ENCODE measurements at places on chromosomes 6 and 20. TPM values are rescaled to one million over a fixed set of nuclear protein-coding genes. Genes with fewer than 3 reads are reported as not detected.

- DNase-seq = no peak
Measured at GRCh38 chr20:1267161-1267560, 1.1 kb downstream of the SNPH start.

DNA sequence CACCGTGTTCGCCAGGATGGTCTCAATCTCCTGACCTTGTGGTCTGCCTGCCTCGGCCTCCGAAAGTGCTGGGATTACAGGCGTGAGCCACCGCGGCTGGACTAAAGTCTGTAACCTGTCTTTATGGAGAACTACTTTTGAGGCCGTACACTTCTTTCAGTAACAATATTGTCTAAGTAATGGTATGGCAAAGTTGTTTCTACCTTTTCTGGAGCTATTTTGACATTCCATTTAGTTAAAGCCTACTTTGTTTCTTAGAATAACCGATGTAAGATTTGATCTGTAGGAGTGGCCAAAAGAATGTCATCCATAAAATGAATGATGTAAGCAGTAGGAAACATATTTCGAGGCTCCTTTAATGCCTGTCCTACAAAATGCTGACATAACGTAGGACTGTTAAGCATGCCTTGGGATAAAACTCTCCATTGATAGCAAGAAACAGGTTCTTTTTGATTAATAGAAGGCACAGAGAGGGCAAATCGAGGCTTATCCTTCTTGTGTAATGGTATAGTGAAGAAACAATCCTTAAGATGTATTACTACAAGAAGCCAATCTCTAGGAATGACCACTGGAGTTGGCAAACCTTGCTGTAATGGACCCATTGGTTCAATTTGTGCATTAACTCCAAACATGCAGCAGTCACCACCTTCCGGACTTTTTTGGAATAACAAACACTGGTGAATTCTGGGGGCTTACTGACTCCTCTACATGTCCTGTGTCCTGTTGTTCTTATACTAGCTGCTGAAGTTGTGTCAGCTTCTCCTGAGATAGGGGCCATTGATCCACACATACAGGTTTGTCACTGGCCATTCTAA, 35.9 kb downstream of the HLA-DRA start:
- DNase-seq = no peak

Gene PAK5
- not detected for total RNA-seq

GRCh38 chr20:34583544-34583943, 25.0 kb downstream of the MAP1LC3A start:
- no peak for DNase-seq

Gene ZSCAN31
- total RNA-seq = 4.2 TPM

DNA sequence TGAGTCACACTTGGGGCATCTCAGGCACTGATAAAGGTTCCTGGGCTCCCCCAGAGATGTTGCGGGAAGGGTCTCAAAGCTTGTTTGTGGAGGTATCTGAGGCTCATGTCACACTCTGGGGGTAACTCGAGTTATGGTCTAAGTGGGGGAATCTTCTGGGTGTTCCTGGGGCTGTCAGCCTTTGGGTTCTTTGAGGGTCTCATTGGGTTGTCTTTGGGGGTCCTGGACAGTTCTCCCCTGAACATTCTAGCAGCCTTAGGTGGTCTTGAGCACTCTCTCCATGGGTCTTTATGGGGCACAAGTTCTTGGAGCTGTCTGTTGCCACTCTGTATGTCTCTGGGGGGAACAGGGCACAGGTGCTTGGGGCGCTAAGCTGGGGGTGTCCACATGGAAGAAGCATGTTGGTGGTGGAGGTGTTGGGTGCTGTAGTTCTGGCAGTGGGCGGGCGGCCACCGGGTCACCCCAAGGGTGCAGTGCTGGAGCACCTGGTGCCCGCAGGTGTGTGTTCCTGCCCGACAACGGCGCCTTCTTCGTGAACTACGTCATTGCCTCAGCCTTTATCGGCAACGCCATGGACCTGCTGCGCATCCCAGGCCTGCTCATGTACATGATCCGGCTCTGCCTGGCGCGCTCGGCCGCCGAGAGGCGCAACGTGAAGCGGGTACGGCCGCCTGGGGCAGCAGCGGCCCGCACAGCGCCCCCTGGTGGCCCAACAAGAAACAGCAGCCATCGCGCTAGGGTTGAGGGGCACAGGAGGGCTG, 7.1 kb upstream of the CAPN11 start:
- DNase-seq = no peak

DNA sequence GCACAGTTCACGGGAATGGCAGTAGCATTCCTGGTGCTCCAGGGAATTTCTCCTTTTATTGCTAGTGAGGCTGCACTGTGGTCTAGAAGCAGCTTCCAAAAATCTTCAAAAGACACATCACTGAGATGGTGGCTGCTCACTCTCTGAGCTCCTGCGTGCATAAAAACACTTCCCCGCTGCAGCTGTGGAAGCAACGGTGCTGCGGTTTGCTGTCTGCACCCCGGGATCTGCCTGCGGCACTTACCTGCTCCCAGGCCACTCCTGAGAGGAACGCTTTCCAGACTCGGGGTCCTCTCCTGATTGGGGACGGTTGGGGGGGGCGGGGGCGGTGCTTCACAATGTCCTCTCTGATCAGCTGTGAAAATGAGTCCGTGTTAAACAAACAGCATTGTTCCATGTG, 77.9 kb downstream of the TMEM242 start:
- DNase-seq = no peak

DNA sequence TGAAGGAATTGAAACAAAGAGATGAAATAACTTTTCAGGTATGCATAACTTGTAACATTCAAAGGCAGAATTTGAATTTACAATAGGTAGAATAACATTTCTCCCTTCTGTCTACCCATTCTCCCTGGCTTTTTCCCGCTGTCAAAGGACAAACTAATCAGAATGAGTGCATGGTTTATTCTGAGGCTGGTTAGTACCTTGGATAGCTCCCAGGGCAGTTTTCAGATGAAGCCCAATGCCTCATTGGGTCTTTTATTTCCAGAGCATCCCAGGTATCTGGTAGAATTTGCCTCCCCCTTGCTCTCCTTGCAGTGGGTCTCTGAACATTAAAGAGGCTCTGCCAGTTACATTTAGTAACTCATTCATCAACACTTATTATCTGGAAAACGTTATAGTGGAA, 665.5 kb downstream of the BCKDHB start:
- no peak for DNase-seq

Gene BEND3
- 0.54 TPM for total RNA-seq

DNA sequence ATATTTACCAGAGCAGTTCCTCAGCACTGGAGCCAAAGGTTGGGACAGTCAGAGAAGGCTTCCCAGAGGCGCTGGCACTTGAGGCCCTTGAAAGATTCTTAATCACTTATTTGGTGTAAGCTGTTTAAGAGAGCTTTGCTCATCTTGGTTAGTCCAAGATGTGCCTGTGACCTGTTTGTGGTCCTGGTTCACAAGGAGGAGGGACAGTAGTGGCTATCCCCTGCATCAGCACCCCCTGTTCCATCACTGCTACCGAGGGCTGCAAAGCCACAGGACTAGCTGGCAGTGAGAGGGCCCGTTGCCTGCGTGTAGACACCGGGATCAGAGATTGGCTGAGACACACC, 35.7 kb downstream of the VEGFA start:
- no peak for DNase-seq

- DNase-seq = no peak
Measured at GRCh38 chr6:12968839-12969558, 252.4 kb downstream of the PHACTR1 start.

DNA sequence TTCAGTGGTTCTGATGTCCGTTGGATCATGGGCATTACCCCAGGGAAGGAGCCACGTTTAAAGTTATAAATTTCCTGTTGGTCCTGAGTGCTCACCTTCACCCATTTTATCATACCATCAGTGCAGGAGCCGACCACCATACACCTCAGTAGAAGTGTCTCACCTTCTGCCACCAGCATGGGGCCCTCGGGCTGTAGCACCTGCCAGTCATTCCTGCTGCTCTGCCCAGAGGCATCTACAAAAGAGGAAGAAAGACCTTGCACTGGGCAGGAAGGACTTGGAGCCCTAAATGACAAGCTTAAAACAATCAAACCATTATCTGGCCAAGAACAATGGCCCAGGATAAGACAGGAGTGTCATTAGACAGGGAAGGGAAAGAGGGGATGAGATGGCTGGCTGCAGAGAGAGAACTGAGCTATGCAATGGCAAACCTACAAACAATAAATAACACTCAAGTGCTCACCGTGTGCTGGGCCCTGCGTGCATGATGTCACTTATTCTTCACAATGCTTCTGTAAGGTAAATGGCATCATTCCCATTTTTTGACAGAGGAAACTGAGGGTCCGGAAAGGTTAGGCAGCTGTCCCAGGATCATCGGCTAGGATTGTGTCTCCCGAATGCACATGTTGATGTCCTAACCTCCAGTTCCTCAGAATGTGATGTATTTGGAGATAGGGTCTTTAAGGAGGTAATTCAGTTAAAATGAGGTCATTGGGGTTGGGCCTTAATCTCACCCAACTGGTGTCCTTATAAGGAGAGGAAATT, 11.2 kb downstream of the SIRPB2 start:
- DNase-seq = no peak

- DNase-seq = no peak
Measured at GRCh38 chr6:82767037-82767436, 298.6 kb downstream of the UBE3D start.

- no peak for DNase-seq
Measured at GRCh38 chr6:110814102-110815014, 911 bp downstream of the CDK19 start.

DNA sequence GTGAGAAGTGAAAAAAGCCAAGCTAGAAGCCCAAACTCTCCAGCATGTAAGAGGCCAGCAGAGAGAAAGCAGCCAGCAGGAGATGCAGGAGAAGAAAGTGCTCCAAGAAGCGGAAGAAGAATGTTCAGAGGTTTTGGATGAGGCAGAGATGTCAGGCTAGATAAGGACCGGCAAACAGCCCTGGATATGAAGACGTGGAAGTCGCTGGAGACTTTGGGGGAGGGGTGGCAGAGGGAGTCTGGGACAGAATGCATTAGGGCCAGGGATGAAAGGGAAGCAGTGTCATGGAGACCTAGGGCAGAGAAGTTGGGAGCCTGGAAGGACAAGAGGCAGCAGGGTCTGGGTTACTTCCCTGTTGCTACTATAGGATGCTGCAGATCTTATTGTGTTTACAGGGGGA, 5.3 kb upstream of the SCUBE3 start:
- DNase-seq = no peak

Gene KCNQ2
- total RNA-seq = not detected

Gene NMBR
- not detected for total RNA-seq

Gene RIPPLY2
- total RNA-seq = not detected

DNA sequence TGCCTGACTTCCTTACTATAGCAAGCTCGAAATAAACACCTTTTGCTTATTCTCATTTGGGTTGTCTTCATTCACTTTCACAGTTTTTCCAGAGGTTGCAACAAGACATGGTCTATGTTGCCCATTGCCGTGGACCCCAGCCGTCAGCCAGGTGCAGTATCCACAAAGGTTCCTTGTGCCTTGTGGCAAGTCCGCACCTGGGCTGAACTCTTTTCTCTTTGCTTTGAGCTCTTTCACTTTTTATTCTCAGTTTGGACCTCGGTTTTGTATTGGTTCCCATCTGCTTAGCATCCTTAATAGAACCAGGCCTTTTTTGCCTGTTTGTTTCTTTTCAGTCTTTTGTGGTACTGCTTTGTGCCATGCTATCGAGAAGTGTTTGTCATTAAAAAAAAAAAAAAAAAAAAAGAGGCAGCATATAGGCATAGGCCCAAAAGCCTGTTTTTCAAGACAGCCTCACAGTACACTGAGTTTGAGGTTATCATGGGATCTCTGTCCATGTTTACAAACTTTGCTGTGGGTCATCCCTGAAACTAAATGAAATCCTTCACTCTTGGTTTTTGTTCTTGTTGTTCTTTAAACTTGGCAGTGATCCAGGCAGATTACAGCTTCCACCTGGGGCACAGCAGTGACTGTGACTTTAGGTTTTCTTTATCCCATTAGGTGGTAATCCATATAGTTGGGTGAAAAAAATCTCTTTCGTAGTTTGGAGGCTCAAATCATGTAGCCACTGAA, 33.3 kb downstream of the GSTA3 start:
- no peak for DNase-seq

DNA sequence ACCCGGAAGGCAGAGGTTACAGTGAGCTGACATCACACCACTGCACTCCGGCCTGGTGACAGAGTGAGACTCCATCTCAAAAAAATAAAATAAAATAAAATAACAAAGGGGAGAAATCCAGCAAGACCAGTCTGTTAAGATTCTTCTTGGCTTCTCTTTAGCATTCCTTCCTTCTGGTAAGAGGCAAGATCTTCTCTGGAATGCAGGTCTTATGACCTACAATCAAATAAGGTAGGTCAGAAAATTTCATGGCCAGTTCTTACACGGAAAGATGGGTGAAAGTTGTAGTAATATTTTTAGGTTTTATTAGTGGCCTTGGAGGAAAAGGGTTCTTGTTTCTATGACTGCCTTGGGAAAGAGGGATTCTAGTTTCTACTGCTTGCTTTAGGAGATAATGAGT, 180.9 kb downstream of the FUT9 start:
- DNase-seq = no peak

GRCh38 chr6:79467716-79468115, 69.5 kb downstream of the LCA5 start:
- no peak for DNase-seq

DNA sequence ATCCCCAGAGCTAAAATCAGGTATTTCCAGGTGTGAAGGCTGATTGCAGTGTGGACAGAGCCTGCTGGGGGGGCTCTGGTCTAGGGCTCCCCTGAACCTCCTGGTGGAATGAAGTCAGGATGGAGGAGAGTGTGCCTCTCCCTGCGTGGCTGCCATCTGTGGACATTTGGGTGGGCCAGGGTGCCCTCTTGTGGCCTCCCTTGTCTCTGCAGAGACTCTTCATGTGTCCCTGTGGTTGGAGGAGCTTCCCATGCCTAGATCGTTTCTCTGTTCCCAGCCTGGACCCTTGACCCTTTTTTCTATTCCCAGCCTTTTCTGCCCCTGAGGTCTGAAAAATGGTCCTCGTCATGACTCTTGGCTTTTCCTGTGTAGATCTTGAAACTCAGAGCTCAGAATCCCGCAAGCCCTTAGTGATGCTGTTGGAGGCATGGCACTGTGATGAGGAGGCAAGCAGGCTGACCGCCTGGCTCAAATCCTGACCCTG, 9.9 kb upstream of the PSMF1 start:
- no peak for DNase-seq

Gene GABRR1
- 5.4 TPM for total RNA-seq

DNA sequence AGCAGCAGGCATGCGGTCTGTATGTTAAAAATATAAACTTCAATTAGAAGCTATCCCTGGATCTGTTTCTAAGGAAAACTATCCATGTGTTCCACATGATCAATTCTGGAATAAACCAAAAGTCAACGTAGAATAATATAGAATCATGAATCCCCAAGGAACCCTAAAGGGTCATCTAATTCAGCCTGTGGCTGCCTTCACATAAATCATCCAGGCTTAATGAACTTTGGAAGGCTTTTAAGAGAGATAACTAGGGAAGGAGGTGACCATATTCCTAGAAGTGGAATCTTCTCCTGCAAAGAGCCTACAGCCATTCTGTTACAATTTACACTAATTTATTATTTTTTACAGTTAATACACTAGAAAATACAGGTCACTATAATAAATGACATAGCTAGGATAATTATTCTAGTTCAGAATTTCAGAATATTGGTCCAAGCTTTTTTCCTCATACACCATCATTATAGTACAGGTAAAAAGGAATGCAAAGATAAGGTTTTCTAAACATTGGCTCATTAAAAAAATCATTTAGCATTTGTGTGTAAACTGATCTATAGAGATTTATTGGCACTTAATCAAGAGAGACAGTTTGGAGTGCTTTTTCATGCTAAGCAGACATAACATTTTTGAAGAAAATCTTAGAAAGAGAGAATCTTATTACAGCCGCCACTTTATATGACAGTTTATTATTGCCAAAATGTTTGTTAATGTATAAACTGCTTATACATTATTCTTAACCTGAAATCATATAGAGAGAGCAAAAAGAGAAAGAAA, 851.2 kb downstream of the PHF3 start:
- no peak for DNase-seq

- no peak for DNase-seq
Measured at GRCh38 chr6:157646012-157646411, 177.0 kb upstream of the SNX9 start.

Gene ASIP
- total RNA-seq = not detected

Data from thoracic aorta (tissue), 2 donors.